GM20000 (cell line): ENCODE measurements at places on chromosomes 12 and 14.

DNA sequence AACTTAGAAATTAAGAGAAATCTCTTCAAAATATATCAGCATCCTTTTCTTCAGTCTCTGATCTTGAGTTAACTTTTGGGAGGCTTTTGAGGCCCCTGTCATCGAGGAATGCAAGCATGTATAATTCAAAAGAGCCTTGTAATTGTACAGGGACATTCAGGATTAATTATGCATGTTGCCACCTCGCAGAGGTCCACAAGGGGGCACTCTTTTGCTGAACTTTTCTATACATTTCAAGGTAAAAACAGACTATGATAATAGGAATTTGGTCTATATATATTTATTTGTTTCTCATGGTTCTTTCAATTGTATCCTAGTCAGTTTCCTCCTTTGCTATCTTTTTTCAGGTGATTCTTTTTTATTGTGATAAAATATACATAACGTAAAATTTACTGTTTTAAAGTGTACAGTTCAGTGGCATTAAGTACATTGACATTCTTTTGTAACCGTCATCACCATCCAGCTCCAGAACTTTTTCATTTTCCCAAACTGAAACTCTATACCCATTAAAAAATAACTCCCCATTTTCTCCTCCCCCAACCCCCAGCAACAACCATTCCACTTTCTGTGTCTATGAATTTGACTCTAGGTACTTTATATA is 47.0 kb upstream of the SLC2A13 start:
- DNase-seq: peak; percentile 18

DNA sequence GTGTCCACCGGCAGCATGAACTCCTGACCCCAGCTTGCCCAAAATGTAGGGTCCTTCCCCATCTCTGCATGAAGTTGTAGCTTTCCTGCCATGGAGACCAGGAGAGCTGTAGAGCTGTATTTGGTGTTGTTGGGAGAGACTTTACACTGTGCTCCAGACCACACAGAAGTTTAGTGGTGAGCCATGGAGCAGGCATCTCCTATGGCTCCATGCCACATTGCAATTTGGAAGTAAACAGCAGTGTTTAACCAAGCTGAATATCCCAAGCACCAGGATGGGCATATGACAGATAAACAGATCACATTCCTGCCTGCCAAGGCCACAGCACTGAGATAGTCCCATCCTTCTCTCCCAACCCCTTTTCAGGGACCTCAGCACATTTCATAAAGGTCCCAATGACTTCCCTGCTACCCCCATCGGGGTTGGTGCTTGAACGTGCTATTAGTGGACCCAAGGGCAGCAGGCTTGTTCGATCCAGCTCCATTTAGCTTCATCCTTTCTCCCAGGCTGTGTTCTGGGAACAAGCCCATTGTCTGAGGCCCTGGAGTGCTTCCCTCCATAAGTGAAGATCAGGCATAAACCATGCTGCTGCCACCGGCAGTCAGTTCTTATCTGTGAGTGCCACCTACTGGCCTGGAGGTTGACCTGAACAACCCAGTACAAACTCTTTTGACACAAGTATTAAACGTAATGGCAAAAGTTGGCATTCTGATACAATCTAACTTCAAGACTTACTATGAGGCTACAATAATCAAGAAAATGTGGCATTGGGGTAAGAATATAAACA is 172.3 kb upstream of the ATXN7L3B start:
- peak; percentile 7 for DNase-seq

DNA sequence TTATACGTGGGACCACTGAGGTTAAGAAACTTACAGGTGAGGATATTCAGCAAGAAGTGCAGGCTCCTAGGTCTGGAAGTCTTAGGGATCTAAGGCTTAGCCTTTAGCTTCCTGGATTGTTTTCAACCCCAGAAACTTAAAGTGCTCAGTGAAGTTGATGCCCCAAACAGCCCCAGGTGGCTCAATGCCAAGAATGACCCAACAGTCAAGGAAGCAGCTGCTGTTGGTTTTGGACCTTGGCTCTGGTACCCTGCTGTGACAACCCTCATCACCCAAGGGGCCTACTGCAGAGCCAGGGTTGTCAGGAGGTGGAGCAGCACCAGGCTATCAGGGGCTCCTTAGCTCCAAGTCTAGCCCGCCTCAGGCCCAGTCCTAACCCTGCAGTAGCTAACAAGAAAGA is 36.8 kb downstream of the VDR start:
- DNase-seq: no peak

- no peak for DNase-seq
These were observed 265.4 kb downstream of the ADGRD1 start for GRCh38 chr12:131218923-131219669.
